ENCODE measurements at places on chromosomes 5 and 9.

DNA sequence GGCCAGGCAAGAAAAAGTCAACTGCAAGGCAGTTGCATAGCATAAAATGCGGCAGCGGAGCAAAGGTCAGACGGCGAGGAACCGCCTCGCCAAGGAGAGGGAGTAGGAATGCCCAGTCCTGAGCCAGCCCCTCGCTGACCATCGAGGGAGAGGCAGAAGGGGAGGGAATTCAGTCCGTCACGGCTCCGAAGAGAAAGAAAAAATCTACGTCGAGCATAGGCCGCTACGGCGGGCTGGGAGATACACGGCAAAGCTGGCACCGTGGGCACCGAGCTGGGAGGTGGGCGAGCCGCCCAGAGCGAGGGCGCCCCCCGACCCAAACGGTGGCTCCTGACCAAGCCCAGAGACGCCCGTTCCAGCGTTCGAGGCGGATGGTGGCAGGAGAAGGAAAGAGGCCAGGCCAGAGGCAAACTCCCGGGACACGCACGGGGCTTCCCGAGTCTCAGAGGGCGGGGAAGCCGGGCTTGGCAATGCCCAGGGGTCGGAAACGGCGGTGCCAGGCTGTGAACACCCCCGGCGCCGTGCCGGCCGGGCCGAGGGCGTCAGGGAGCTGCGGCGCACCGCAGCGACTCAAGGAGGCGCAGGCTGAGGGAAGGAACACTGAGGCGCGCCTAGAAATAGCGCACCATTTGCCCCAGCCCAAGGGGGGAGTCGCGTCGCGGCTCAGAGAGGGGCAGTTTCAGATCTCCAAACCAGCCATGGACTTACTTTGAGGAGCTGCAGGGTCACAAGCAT lies 518 bp downstream of the SPRY4 start:
- DNase-seq: no peak

DNA sequence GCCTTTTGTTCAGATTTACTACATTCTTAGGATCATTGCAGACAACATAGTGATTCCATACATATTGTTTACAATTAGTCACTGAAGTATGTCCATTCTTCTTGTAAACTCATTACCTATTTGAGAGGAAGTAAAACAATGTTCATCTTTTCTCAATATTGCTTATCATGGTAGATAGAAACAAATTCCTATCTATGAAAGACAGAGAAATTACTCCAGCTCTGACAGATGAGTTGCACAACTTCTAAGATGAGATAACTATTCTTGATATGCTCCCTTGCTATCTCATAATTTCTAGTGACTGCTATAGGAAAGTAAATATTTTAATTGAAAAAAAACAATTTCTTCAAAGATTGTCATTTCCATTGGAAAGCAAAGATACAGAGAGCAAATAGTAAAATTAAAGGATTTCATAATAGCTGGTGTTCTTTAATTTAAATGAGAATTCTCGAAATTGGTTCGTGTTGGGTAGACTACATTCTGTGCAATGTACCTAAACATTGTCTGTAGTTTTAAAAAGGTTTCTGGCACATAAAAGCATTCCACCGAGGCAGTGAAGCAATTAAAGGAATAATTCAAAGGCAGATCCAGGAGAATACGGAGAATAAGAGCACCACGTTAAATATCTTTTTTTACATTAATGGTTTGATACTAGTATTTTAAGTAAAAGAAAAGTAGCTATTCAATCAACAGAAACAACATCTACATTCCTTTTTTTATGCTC lies 1029.1 kb upstream of the ACO1 start:
- no peak for DNase-seq

DNA sequence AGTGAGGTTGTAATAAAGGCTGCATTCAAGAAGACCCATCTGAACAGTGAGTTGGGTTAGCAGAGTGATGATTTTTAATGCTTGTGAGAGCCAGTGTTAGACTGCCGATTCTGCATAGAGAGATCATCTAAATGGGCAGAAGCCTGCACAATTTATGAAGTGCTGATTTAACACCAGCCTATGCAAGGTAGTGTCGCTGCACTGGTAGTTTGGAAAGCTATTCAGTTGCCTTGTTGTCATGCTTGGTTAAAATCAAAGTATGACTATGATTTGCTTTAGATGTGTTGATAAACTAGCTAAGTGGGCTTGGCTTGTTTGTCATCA lies 379 bp upstream of the LRRTM2 start:
- DNase-seq: no peak

DNA sequence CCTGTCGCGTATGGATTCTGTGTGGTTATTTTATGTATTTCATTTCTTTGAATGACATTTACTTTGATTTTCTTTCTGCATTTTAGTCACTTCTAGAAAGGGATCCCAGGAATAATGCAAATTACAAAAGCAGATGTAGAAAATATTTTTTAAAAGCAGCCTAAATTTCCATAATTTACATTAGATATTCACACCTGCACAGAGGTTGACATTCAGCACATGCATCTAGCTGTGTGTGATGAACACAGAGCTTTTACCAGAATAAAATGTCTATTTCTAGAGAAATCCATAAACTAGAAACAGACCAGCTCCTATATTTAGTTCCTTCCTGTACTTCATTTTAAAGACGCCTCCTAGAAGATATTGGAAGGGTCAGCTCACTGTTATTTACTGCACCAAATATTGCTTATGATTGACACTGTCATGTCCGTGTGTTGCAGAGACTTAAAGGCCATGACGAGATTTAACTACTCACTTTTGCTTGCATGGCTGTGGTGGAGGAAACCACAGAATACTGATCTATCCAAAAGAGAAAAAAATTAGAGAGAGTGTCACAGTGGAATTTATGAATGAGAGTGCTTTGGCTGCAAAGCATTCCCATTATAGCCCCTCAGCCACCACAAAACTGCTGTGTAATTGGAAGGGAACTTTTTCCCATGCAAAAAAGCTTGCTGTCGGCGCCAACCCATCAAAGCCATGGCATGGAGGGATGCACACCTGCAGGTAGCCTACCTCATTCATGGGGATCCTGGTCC lies 58.1 kb downstream of the EBF1 start:
- no peak for DNase-seq

- DNase-seq: no peak
These were observed 73.8 kb downstream of the SNCAIP start for GRCh38 chr5:122385808-122386207.

GRCh38 chr9:34594177-34594576 lies 4.7 kb upstream of the CNTFR start:
- no peak for DNase-seq

DNA sequence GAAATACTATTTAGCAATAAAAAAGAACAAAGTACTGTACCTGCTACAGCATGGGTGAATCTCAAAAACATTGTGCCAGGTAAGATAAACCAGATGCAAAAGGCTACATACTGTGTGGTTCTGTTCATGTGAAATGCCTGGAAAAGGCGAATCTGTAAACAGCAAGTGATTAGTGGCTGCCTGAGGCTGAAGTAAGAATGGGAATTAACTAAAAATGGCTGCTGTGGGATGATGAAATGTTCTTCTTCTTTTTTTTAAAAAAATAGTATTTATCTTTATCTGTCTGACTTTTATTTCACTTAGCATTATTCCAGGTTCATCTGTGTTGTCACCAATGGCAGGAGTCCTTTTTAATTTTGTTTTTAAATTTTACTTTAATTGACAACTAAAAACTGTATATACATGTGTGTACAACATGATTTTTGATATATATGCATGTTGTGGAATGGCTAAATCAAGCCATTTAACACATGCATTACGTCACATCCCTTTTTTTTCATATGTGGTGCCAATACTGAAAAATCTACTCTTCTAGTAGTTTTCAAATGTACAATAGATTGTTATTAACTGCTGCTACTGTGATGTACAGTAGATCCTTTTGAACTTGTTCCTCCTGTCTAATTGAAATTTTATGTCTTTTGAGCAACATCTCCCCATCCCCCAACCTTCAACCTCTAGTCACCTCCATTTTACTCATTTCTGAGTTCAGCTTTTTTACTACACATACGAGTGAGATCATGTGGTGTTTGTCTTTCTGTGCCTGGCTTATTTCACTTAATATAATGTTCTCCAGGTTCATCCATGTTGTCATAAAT lies 62.9 kb upstream of the TNFAIP8 start:
- DNase-seq: no peak

GRCh38 chr5:38442247-38442573 lies 114.2 kb downstream of the LIFR start:
- DNase-seq: no peak

DNA sequence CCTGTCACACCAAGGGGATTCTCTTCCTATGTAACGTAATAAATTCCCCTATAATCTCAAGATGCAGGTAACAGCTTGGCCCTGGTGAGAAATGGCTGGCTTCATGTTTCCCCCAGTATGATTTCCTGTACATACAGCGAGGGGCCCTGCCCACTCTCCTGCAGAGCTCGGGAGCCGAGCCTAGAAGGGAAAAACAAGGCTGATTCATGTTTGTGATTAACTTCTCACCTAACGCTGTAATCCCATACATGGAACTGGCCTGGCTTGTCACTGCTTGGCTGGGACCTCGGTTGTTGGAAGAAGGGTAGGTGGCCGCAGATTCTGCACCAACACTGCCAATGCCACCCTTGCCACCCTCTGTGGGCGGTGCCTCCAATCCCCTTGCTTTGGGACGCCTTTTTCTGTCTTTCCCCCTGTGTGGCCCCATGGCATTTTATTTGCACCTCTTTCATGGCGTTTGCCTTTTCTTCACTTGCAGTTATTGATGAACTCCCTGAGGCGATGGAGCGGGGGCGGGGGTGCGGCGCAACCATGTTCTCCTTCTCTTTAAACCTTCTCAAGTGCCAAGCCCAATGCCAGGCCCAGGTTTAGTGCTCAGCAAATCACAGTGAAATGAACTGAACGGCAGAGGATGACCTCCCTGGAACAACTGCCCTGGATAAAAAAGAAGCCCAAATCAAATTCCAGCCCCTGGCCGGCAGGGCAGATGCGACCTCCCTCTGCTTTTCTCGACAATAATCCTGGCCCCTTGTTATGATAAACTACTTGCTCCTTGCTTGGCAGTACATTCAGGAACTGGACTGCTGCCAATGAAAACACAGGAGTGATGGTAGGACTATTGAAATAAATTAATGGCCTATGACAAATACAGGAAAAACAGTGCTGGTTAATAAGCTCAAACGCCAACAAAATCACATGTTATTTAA lies 108.1 kb downstream of the TMEM174 start:
- no peak for DNase-seq

GRCh38 chr9:136860529-136860928 lies 5.6 kb downstream of the EDF1 start:
- DNase-seq: no peak

GRCh38 chr9:135394131-135394530 lies 85.5 kb upstream of the PPP1R26 start:
- DNase-seq: no peak

- no peak for DNase-seq
These were observed 1.4 kb downstream of the BAAT start for GRCh38 chr9:101383361-101383760.
